Mucosa of gallbladder (tissue), 1 donor: ENCODE measurements at places on chromosomes 5 and 9.
A peak's percentile ranks its signal among the peaks of the same experiment; 100 is the strongest.

GRCh38 chr5:95738834-95739233, 7.7 kb downstream of the RHOBTB3 start:
- DNase-seq, result no peak

GRCh38 chr9:14478175-14479162, 164.5 kb upstream of the NFIB start:
- no peak for DNase-seq

DNA sequence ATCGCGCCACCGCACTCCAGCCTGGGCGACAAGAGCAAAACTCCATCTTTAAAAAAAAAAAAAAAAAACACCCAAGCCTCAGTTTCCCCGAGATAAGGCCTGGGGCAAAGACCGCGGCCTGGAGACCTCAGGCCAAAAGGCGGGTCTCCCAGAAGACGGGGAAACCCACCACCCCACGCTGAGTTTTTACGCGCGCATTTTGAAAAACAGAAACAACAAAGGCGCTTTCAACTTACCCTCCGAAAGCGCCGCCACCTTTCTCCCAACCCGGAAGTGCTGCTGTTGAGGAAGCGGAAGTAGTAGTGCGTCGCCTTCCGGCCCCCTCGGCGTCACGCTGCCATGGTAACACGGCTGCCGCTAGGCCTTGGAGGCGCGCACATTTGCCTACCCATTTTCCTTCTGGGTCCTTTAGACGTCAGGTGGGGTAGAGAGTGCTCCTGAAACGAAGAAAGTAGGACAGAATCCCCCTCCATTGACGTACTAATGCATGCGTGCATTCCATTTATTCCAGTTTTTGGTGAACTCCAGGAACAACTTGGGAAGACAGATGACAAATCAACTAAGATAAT, at the start of gene TTF1:
TSS of gene TTF1 (minus strand) at position 287 of the 569 bp plus-strand sequence. CDS start 4,019 bp downstream, outside the sequence.
- peak; percentile 92 for DNase-seq

DNA sequence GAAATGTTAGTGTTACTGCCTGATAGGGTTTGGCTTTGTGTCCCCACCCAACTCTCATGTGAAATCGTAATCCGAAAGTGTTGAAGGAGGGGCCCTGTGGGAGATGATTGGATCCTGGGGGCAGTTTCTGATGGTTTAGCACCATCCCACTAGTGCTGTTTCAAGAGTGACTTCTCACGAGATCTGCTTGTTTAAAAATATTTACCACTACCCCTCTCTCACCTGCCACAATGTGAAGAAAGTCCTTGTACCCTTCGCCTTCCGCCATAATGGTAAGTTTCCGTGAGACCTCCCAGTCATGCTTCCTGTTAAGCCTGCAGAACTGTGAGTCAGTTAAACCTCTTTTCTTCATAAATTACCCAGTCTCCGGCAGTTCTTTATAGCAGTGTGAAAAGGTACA, 2.6 kb upstream of the RFX3 start:
- DNase-seq, result no peak

DNA sequence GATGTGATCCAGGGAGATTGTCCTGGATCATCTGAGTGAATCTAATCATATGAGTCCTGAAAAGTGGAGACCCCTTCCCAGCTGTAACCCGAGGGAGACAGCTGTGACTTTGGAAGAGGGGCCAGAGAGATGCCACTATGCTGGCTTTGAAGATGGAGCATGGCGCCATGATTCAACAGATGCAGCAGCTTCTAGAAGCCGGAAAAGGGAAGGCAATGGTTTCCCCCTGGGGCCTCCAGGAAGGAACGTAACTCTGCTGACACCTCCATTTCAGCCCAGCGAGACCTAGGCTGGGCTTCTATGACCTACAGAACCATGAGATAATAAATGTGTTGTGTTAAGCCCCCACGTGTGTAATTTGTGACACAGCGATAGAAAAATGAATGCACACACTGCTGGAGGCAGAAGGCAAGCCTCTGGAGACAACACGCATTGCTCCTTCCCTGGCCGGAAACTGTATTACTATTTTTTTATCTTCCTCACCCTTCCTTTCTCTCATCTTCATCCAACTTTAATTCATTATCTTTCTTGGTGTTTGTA, 16.6 kb upstream of the SARDH start:
- DNase-seq, result peak; percentile 4

DNA sequence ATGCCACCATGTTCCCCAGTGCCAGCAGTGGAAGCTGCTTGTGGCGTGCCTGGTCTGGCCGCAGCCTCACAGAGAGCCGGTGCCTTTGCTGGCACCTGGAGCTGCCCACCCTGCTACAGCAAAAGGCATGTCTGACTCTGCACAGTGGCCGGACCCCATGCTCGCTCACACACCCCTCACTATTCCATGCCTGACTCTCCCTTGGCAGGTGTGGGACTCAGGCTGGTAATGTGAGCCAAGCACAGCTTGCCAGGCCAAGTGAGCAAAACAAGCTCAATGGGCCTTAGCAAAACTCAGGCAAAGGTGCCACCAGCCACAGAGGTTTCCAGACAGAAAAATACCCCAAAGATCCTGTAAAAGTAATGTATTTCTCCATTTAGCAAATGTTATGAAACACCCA, 15.5 kb downstream of the GNA14 start:
- DNase-seq, result no peak

DNA sequence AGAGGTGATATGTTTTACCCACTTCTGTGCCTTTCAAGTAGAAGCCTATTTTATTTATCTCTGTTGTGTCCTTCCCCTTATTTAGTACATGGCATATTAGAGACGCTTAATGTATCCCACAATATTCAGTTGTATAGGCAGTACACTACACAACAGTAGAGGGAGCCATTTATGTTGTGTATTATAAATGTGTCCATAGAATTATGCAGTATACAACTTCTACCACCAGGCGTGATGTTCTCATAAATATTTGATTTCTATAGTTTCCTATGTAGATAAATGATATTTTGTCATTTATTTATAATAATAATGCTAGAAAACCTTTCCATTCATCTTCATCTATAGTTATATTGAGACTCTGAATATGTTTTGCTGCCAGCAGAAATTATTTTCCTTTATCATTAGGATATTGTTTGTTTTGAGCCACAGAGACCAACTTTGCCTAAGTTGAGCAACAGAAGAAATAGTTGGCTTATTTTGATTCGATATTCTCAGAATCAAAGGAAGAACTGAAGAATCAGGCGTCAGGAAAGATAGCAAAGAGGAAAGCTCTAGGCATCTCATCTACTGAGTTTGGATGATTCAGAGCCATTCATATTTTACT, 81.7 kb downstream of the ADAMTS19 start:
- DNase-seq, result no peak

DNA sequence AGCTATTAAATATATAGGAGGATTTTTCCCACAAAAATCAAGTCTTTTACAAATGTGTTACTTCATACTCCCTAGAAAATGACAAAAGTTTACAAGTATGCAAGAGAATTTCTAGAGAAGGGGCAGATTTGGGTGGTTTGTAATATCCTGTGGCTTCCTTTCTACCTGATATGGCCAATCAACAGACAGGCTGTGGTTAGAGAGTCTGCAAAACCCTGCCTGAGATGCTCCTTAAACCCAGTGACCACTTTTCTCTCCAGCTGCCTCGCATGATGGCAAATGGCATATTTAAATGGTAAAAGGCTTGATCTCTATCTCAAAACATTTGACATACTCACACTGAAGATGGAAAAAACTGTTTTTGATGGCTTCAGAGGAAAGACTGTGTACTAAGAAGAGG, 550.1 kb upstream of the ZNF462 start:
- DNase-seq, result no peak

DNA sequence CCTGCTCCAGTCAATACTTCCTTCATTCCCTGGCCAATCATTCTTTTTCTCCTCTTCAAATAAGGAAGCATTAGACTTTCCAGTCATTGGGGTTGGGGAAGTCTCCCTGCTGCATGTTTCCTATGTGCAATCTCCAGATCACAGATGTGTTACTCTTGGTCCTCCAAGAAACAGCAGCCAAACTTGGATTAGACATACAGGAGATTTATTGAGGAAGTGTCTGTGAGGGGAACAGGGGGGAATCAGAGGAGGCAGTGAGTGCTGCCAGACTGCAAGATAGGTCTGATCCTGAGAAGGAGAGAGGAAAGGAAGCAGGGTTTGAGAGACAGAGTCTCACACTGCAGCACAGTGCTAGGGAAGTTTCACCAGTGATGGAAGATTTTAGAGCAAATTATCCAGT, 40.6 kb upstream of the SLIT3 start:
- no peak for DNase-seq

DNA sequence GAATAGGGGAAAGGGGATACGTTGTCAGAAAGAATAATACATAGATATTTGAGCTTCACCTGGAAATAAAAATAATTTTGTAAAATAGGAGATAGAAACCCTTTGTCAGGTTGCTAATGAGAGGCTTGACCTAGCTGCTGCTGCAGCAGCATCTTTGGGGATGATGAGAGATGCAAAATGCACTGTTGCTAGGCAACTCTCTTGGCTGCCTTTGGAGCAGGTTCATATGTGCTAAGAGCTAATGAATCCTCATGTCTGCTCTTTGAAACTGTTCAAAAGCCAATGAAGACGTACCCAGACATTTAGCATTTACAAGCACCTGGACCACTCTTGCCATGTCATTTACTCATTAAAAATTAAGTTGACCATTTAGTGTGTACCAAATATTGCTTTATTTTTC, 121.7 kb downstream of the FOCAD start:
- DNase-seq, result no peak

- DNase-seq, result no peak
These were observed 101.8 kb downstream of the CCDC192 start for GRCh38 chr5:127804886-127805426.

DNA sequence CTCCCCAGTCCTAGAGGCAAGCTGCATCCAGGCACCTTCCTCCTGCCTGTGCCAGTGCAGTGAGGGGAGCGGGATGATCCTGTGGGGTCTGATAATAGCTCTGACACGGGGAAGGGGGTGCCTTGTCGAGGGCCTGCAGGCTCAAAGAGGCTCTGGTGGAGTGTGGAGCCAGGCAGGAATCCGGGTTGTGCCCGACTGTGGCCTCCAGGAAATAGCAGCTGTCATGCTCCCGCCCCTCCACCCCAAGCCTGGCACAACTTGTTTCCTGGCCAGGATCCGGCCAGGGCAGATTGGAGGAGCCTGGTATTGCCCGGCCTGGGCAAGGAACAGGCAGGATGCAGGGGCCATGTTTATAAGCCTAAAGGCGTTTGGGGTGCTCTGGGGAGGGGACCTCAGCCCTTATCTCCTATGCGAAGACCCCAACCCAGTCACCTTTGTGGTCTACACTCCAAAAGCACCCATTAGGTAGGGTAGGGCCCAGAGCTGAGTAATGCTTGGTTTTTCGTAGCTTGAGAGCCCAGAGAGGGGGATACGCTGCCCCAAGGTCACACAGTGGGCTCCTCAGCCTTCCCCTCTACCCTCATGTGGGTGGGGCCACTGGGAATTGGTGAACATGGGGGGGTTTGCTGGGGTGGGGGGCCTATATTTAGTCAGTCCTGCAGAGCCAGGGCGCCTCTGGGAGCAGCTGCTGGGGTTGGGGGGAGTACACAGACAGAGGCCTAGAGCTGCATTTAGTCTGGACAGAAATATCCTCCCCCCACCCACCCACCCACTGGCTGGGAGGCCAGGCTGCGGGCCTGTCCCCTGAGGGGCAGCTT, 12.2 kb downstream of the CXXC5 start:
- peak; percentile 85 for DNase-seq

- no peak for DNase-seq
These were observed 27.9 kb downstream of the ANXA1 start for GRCh38 chr9:73179589-73179988.

DNA sequence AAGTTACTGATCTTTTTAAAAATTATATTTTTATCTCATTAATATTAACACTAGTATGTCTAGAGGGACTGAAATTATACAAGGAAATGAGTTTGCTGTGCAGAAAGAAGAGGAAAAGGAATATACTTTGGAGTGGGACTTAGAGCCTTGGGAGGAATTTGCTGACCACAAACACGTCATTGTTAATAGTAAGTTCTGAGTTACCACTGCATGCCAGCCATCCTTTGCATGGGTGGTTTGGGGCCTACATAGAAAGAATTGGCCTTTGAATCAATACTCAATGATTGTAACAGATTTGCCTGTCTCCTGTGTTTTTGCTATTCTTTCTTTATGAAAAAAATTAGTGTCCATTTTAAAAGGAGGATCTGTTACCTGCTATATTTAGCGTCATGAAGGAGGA, 232.6 kb upstream of the TNC start:
- no peak for DNase-seq

- DNase-seq, result no peak
These were observed 1507.5 kb downstream of the EFNA5 start for GRCh38 chr5:106163233-106163632.

DNA sequence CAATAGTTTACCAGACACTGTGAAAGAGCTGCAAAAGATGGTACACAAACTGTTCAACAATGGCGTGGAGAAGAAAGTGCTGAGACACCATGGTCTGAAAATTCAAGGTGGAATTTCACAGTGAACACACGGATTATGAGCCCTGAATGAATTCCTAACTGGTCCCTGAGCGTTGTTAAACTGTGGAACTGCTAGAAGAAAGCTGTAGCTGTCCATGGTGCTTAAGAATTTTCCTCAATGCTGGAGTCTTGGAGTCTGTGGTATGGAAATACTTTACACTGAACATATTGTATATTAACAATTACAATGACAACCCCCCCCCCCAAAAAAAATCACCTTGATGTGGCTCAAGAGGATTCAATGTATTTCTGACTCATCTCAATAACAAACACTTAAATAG, 68.5 kb downstream of the SLC24A2 start:
- DNase-seq, result no peak

DNA sequence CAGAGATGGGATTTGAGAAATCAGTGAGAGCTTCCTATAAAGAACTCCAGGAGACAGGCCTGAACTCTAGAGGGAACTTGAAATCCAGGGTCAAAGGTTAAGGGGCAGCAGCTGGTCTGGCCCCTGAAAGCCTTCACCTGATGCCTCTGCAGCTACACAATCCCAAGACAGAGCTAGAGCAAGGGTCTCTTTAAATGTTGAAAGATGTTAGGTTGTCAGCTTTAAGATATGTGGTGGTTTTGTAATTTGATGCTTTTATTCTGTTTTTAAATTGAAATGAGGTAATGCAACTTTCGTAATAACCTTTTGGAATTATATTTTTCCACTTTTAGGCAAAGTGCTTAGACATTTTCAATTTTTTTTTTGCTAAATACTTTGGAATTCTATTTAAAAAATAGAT, 2.4 kb downstream of the SOWAHA start:
- no peak for DNase-seq

- DNase-seq, result no peak
These were observed 392.5 kb downstream of the MAN2A1 start for GRCh38 chr5:110082194-110082593.

- DNase-seq, result no peak
These were observed 15.3 kb downstream of the PCDHGC5 start for GRCh38 chr5:141504216-141504615.

- peak; percentile 48 for DNase-seq
These were observed 17.8 kb downstream of the PPARGC1B start for GRCh38 chr5:149747833-149748366.

GRCh38 chr9:82021198-82021597, 32.6 kb downstream of the SPATA31D1 start:
- peak; percentile 45 for DNase-seq

- DNase-seq, result no peak
These were observed 145.5 kb downstream of the ERCC6L2 start for GRCh38 chr9:96020792-96021550.

- DNase-seq, result no peak
These were observed 96.9 kb downstream of the CWC27 start for GRCh38 chr5:64865662-64866061.
